ENCODE measurements at places on chromosomes 3 and 15. TPM values are rescaled to one million over a fixed set of nuclear protein-coding genes. Genes with fewer than 3 reads are reported as not detected.

DNA sequence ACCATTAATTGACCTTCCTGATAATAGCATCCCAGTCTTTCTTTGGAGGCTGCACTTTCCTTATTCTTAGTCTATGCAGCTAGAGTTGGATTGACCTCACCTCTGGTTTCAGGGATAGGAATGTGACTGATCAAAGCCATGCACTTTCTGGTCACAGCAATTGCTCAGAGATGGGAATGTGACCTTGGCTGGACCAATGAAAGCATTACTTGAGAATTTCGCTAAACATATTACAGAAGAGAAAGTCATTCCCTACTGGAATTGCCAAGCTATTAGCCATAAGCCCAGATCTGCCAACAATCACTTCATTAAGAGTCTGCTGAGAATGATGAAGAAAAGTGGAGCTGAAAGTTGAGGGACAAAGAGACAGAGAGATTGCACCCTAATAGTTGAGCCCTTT lies 32.7 kb downstream of the RTP1 start:
- DNase-seq: no peak

DNA sequence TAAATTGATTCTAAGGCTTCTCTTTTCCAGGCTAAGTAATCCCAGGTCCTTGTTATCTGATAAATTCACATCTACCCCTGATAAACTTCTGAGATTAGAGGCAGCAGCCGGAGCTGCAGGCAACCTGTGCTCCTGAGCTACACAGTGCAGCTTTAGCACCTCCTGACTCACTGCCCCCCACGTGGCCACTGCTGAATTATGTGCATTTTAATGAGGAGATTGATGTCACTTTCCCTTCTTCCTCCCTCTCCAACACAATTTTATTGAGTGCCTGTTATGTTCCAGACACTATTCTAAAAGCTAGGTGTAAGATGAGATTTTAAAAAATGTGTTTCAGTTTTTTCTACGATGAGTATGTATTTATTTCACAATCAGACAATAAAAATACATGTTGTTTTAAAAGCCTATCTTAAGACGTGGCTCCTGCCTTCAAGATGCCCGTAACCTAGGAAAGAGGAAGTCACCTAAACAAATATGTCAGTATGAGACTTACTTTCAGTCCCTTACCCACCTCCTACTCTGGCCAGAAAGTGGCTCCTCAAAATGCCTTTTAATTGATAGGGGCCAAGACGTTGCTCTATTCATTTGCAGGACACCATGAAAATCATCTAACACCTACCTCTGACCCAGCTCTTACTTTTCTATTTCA lies 161.5 kb upstream of the PFN2 start:
- no peak for DNase-seq

- DNase-seq: no peak
These were observed 32.1 kb downstream of the BUB1B start for GRCh38 chr15:40192942-40193341.

- no peak for DNase-seq
These were observed 122.6 kb downstream of the OSBPL10 start for GRCh38 chr3:31858439-31858838.

PLSCR2 gene
- polyA plus RNA-seq: not detected

GRCh38 chr3:156867174-156867573 lies 41.0 kb downstream of the LEKR1 start:
- DNase-seq: no peak

DNA sequence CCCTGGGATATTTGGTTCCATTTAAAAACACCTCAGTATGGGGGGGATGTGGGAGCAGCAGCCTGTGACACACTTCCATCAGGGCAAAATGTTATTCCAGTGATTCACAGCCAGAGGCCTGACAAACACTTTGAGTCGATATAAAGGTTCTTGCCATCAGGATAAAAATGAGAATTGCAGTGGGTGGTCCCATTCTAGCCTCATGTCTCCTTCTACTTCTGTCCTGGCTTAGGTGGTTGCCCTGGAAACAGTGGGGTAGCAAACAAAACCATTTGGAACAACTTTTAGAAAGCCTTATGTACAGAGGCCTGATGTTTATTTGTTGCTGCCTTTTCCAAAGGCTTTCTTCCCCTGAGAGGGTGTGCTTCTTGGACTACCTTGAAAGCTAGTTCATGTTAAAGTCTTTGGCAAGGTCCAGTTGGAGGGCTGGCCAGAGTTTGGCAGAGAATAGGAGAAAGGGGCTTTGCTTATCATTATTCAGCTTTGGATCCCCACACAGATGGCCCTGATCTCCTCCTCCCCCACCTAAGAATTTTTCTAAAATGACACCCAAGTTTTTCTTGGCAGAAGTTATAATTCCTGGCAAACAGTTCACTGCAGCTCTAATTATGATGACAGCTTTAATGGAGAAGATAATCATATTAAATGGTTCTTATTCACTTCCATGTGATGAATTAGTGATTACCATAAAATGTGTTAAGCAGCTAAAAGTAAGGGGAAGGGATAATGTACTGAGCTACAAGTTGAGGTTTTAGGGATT lies 84.2 kb upstream of the ZNF280D start:
- DNase-seq: peak; percentile 50

- peak; percentile 52 for DNase-seq
These were observed 119.9 kb upstream of the ATP2B2 start for GRCh38 chr3:10625323-10625722.

- DNase-seq: peak; percentile 16
These were observed 10.9 kb downstream of the GNB5 start for GRCh38 chr15:52180196-52180835.

CD200 gene
- 8.5 TPM for polyA plus RNA-seq

DNA sequence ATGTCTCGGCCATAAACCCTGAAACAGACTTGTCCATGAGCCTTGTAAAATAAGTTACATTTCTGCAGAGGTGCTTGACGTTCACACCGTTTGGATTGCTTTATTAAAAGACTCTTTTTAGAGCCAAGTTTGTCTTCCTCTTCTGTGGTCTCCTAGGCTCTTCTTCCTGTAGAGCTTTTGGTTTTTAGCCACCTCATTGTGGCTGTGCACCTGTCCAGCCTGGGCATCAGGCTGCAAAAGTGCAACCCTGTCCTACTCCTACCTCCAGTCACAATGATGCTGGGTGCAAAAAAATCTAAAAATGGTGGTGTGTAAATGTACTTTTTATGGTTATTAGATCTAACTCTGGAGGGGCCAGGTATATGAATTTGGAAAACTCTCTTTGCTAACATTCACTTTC lies 2.8 kb upstream of the RIOX2 start:
- no peak for DNase-seq

DNA sequence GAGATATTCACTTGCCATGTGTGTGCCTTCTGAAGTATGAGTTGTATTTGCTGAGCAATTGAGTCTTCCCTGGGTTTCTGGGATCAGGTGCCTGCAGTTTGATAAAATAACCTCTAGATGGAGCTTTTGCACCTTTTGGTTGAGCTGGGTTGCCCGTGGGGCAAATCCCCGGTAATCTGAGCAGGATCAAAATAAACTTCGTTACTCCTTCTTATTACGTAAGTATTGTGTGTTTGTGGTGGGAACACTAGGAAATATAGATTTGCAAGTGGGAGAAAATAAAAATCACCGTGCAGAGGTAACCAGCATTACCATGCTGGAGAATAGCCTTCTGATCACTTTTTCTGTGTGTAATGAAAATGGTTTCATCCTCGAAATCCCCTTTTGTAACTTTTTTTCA lies 277.4 kb upstream of the NR2E3 start:
- no peak for DNase-seq

TNFSF10 gene
- polyA plus RNA-seq: 75.4 TPM

P2RY1 gene
- polyA plus RNA-seq: 0.41 TPM

GRCh38 chr15:56215769-56216168 lies 27.9 kb downstream of the RFX7 start:
- no peak for DNase-seq

DNA sequence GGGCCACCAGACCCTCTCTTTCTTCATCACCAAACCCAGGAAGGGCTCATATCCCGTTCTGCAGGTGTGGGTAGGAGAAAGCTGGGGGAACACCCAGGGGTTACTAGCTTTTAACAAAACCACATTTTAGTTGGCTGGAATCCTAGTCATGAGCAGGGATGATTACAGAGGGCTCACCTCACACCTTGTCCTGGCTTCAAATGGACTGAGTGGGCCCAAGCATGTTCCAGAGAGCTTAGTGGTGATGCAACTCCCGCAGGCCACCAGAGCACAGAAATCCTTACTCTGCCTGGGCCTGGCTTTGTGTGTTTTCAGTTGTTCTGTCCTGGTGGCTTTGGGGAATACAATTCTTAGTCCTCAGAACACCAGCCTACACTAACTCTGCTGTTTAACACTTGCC lies 56.8 kb upstream of the RYK start:
- DNase-seq: no peak

- no peak for DNase-seq
These were observed 25.0 kb downstream of the SRGAP3 start for GRCh38 chr3:9224490-9224889.

DNA sequence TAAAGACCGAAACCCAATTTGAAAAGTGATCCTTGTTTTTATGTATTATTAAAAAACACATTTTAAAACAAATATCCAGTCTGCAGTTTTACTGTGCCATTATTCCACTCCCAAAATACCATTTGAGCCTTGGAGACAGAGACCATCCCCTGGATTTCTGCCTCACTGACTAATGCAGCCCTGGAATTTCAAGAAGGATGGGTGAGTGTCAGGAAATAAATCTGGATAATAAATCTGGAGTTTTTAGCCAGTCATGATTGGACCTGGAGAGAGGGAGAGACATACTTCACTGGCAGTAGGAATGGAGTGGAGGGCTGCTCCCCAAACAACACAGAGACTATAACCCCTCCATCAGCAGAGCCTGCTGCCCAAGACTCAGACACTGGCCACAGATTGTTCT lies 123.3 kb downstream of the MYLK start:
- no peak for DNase-seq

- peak; percentile 18 for DNase-seq
These were observed at the start of gene ABI3BP for GRCh38 chr3:100993309-100993708. Gene ABI3BP (minus strand): TSS chr3:100993421. CDS start chr3:100993384, 37 bp downstream.

TMEM158 gene
- 3.1 TPM for polyA plus RNA-seq

GRCh38 chr3:74410276-74410941 lies 204.1 kb downstream of the CNTN3 start:
- DNase-seq: no peak

- peak; percentile 22 for DNase-seq
These were observed 381.1 kb upstream of the RASGRP1 start for GRCh38 chr15:38945551-38946298.

Data from kidney (tissue), 22 donors.